ENCODE measurements at places on chromosomes 5 and 9.

DNA sequence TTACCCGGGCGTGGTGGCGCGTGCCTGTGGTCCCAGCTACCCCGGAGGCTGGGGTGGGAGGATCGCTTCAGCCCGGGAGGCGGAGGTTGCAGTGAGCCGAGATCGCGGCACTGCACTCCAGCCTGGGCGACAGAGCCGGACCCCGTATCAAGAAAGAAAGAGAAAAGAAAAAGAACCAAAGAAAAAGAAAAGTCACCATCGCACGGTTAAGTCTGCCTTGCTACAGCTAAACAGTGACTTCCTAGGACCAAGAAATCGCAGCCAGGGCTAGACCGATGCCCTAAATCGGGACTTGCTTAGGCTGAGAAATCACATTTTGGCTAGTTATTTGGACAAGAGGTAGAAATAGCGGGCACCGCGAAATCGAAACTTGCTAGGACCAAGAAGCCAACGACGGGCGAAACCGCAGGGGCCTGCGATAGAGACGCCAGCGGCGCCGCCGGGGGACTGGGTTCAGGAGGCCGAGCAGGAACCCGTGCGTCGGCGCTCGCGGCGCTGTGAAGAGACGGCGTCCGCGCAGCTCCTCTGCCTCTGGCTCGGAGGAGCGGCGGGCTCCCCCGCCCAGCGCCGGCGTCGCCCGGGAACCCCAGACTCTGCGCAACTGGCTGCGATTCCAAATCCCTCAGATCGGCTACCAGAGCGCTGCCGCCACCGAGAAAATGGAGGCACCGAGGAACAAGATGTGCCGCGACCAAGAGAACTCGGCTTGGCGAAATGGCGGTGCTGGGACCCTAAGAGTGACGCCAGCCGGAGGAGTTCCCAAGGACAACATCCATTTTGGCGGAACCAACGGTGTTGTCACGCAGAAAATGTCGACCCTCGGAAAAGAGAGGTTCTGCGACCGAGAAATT, 26.1 kb upstream of the ANXA2R start:
- no peak for DNase-seq

DNA sequence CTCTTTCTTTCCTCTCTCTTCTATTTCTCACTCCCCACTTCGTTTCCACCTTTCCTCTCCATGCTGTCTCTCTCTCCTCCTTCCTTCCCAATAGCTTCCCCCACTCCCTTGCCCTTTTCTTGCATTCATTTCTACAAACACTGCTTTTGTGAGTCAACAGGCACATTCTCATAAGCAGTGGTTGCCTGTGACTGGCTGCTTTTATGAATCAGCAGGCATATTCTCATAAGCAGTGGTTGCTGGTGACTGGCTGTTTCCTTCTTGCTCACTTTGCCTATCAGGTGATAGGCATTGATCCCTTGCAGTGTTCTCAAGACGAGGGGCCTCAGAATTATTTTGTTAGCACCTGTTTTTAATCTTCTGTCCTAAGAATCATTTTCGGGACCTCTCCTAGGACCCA, 116.1 kb upstream of the ACTBL2 start:
- no peak for DNase-seq

GRCh38 chr5:173047838-173048105, 8.4 kb upstream of the CREBRF start:
- DNase-seq, result no peak

DNA sequence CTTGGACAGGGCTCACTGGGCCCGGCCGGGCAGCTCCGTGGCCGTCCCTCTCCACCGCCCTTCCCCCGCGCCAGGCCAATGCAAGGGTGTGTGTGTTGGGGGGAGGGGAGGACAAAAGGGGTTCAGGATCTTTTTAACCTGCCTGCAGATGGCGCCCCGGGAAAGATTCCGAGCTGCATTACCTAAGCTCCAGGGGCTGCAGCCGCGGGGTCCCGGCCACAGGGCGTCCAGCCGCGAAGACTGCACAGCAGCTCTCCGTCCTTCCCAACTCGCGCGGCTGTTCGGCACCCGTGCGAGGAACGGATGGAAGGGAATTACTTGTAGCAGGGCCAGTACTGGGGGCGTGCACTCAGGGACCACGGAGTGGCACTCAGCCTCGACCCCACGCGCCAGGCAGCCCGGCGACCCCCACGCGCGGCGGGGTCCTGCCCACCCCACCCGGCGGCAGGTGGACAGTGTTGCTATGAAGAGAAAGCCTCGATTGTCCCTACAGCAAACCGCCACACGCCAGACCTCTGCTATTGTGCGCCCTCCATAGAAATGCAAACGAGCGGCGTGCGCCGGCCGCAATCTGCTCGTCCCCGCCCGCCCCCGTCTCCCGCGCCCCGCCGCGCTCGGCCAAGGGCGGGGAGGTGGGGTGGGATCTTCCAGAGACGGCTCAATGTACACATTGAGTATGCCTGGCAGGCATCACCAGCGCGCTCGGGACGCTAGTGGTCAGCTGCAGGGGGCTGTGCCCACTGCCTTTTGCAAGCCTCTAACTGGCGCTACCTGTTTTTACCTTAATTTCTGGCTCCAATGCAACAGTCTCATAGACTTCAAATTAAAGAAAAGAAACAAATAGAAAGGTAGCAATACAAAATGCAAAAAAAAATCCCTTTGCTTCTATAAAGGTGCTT, 796 bp upstream of the GADD45G start:
- no peak for DNase-seq

- DNase-seq, result no peak
Measured at GRCh38 chr9:110591526-110591925, 12.0 kb upstream of the SVEP1 start.
